Activated B cell treated with CpG ODN at 0.5 μM for 24 hours (primary cell): ENCODE measurements at places on chromosomes 2 and 18. TPM values are rescaled to one million over a fixed set of nuclear protein-coding genes. Genes with fewer than 3 reads are reported as not detected.

DNA sequence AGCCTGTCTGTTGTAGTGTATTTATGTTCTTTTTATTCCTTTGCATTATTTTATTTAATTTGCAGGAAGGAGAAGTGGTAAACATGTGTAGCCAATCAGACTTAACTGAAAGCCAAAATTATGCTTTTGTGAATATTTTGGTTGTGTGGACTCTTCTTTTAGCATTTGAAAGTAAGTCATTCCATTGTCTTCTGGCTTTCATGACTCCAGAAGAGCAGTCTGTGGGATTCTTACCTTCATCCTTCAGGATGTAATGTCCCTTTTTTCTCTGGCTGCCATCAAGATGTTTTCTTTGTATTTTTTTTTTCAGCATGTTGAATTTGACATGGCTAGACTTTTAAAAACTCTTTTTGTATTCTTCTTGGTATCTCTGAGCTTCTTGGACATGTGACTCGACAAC, 895.2 kb upstream of the ZEB2 start:
- no peak for DNase-seq

DNA sequence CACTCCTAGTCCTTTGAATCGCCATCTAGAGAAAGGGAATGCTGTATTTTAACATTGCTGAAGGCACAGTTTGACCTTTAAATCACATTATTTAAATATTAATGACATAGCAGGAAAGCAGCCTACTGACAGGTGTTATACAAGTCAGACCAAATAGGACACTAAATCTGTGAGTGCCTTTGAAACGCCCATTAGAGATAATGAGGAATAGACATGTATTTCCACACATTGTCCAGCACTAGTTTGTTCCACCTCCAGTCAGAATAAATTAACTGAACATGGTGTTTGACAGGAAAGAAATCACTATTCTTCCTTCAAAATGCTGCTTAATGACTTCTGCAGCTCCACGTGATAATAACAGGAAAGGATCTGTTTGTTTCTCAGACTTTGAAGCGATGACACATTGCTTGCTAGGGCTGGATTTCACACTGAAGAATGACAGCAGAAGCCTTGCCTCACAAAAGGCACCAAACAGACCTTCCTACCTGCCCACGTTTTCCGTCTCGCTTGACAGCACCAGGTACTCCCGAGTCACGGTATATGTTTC, 90.5 kb upstream of the DDX18 start:
- no peak for DNase-seq

GRCh38 chr2:157260533-157261198, 3.2 kb downstream of the GALNT5 start:
- no peak for DNase-seq

- DNase-seq = no peak
These were observed 34.3 kb upstream of the CD226 start for GRCh38 chr18:69981948-69982347.

GRCh38 chr18:58755304-58756010, 84.2 kb downstream of the MALT1 start:
- no peak for DNase-seq

GRCh38 chr2:41928526-41928925, 119.3 kb upstream of the PKDCC start:
- DNase-seq = no peak

LPIN2 gene
- 21.8 and 24.4 TPM in 2 replicates for total RNA-seq

ACTG2 gene
- not detected in 2 replicates for total RNA-seq

GRCh38 chr2:95050385-95051300, 25.1 kb downstream of the MAL start:
- DNase-seq = no peak

SULT1C2 gene
- not detected in 2 replicates for total RNA-seq

DNA sequence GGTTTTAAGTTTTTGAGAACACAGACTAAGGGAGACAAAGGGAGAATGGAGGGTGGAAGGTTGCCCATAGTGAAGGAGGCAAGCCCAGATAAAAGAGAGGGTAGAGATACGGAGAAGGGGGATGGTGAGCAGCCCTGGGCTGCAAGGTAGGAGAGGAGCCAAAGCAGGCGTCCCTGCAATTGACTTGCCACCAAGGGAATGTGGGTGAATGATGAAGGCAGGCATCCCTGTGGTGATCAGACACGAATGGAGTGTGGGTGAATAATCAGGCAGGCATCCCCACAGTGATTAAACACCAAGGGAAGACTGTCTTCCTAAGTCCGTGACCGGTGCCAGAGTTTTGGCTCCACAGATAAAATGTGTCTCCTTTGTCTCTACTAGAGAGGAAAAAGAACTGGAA, 16.5 kb upstream of the ALPK2 start:
- no peak for DNase-seq

- DNase-seq = no peak
These were observed 63.3 kb upstream of the AGAP1 start for GRCh38 chr2:235430366-235431083.

GRCh38 chr2:138818556-138818955, 38.4 kb upstream of the NXPH2 start:
- DNase-seq = no peak

- no peak for DNase-seq
These were observed 474.5 kb upstream of the DCC start for GRCh38 chr18:51865538-51865937.

DPYSL5 gene
- not detected in 2 replicates for total RNA-seq

DNA sequence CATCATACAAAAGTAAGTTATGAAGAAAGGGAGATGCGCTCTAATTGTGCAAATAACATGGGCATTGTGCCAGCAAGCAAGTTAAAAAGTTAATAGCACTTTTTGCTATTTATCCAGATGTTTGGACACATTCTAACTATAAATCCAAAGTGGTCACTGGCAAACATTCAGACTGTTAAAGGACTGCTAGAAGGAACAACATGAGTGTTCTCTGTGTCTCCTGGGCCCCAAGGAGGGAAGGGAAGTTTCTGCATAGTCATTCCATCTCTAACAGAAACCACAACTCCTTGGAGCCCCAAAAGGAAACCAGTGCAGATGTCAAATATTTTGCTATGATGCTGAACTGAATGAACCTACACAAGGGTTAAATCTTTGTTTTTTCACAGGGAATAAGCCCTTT, 213.3 kb upstream of the HNRNPA3 start:
- DNase-seq = no peak

GRCh38 chr2:154238252-154238651, 366.5 kb downstream of the GALNT13 start:
- DNase-seq = no peak
